ENCODE measurements at places on chromosomes 13 and 19. TPM values are rescaled to one million over a fixed set of nuclear protein-coding genes. Genes with fewer than 3 reads are reported as not detected.

GRCh38 chr13:80341756-80342370 is 937 bp upstream of the SPRY2 start:
- no peak for DNase-seq

DNA sequence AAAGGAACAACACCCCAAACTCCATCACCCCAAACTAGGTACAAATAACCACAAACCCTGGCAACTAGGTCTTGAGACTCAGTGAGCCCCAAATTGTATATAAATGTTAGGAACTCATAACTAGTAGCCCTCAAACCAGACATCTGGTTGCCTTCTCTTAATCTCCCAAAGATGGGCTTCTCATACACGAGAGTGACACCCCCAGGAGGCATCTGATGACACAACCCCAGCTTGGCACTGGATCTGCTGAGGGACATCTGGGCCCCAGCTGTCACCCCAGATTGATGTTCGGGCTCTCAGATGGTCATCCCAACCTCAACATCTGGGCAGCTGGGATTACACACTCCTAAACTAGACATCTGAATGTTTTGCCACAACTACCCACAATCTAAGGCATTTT is 14.8 kb downstream of the RABAC1 start:
- DNase-seq = peak; percentile 62

DNA sequence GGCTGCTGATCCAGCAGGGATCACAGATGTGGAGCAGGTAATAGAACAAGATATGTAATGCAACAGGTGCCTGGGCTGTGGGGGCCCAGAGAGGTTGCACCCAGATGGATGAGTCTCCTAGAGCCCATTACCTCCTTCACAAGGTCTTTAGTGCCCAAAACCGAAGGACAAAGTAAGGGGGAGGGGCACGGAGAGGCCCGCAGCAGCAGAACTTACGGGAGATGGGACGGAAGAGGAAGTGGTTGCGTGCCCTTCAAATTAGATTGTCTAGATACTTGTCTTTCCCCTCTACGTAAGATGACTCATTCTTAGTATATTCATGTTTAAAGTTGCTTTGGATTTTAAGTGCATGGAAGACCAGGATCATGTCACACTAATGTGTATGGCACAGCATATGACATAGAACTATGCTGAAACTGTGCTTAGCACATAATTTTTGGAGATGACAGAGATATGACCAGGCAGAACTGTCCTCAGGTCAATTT is 5.7 kb upstream of the MRPS31 start:
- DNase-seq = peak; percentile 67

DNA sequence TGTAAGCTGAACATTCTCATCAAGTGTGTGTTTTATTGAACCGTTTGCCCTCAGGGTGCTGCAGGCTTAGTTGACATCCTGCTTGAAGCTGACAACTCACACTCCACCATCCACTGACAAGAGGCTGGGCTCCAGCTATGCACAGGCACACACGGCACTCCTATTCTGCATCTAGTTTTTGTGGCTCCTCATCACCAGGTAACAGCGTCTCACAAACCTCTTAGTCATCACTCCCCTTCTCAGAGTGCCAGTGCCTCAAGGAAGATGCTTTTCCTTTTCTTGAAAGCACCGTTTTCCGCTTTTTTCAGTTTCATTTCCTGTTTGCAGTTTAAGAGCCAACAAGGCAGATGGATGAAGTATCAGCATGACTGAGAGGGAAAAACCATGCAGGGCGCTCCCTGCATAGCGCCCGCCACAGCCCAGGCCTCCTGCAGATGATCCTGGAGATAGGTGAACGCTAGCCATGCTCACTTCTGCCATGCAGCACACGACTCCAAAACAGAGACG is 491.2 kb downstream of the COG6 start:
- peak; percentile 47 for DNase-seq

DNA sequence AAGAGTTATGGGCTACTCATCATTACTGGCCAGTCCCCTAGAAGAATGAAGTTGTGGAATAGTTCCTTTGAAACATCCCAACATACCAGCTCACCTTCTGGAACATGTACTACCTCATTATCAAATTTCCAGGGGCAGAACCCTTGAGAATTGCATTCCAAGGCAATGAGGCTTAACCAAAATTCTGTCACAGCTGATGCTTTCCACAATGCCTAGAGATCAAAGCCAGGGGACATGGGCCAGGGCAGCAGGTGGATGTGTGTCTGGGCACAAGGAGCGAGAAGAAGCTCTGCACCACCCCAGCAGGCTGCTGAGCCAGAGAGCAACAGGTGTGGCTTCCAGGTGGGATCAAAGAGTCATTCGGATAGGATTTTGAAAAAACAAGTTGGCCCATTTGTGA is 362.1 kb downstream of the EFNB2 start:
- no peak for DNase-seq

DNA sequence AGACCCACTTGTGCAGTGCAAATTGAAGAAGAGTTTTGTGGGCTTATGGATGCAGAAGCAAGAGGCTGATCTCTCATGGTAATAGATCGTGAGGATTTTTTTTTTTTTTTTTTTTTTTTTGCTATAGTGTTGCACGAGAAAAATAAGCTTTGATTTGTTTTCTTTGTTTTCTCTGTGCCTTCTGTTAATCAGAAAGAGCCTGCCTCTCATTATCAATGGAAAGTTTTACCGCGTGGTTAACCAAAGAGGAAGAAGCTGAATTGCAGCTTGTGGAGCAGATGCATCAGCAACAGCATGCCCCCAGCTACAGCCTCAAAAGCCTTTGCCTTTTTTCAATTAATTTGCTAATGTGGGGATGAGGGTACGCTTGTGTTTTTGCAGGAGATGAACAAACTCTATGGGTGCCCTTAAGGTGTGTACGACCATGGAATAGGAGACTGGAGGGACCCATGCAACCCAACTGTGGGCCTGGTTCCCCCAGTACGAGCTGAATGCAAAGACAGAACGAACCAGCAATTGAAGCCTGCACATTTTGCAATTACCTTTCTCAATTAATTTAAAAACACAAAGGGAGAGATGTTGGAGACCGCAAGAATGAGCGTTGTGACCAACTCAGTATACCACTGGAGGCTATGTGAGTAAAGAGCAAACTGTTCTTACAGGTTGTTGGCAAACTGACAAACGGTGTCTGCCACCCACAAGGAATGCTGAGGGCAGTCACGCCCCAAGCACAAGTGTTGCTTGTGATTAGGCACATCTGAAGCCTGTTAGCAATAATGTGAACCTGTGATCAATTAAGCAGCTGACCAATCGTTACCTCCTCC is 58.6 kb upstream of the SPRY2 start:
- no peak for DNase-seq

- DNase-seq = peak; percentile 39
Measured at GRCh38 chr19:574658-575526, 2.5 kb downstream of the BSG start.

GRCh38 chr13:102897371-102898138 is 51.7 kb downstream of the ERCC5 start:
- DNase-seq = no peak

DNA sequence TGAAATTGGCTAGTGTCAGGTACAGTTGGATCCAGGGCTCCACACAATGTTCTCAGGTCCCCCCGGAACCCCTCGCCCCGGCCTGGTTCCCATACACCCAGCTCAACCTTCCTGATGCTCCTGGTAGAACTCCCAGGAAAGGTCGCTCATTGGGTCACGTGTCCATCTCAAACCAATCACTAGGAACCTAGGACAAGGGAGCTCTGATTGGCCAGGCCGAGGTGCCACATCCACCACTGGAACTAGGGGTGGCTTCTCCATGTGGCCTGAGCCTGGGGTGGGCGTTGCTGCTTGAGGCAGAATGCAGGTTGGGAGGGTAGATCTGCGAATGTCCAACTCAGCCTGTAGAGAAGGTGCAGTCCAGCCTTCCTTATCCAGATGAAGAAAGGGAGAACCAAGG is 6.9 kb upstream of the MEF2B start:
- DNase-seq = no peak

GRCh38 chr19:43956827-43957226 is 5.8 kb downstream of the ZNF221 start:
- DNase-seq = peak; percentile 23

DNA sequence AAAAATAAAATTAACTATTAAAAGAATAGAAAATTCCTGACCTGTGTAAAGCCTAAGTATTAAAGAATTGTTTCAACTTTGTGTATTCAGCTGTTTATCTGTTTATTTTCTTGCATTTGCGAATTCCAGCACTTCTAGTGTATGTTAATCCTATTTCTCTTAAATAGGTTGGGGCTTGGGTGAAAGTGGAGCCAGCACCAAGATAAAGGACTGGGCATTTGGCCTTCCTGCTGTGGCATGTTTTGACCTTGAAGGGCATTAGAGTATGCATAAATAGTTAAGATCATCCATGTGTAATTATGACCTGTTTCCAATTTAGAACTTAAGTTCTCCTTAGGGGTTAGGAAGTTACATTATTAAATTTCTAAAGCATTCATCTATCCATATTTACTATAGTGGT is 151.3 kb downstream of the NBEA start:
- no peak for DNase-seq

- no peak for DNase-seq
Measured at GRCh38 chr13:63435667-63436324, 2020.1 kb upstream of the PCDH20 start.

GRCh38 chr19:38003438-38004185 is 96.6 kb downstream of the SIPA1L3 start:
- DNase-seq = peak; percentile 43

The TTC9B gene
- not detected for total RNA-seq

- no peak for DNase-seq
Measured at GRCh38 chr19:18533058-18533457, 10.3 kb downstream of the FKBP8 start.

GRCh38 chr19:32219881-32220472 is 125.4 kb upstream of the ZNF507 start:
- DNase-seq = no peak

- no peak for DNase-seq
Measured at GRCh38 chr13:80133631-80134261, 207.2 kb downstream of the SPRY2 start.

DNA sequence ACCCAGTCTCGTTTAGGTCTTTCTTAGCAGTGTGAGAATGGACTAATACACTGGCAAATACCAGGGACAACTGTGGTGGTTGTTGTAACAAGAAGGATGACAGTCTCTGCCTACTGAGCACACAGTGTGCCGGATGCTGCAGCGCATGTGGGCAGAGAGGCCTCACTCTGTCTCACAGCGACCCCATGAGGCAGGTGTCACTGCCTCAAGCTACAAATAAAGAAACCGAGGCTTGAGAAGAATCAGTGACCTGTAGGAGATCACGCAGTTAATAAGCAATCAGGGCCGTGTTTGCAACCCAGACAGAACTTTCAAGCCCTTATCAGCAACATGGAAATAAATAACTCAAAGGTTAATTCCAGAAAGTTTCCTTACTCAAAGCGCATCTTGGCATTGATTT is 40.5 kb upstream of the GAS6 start:
- DNase-seq = no peak

The FGF14 gene
- total RNA-seq = not detected

Data from OCI-LY7 (cell line).